ENCODE measurements at places on chromosomes 13 and 19. TPM values are rescaled to one million over a fixed set of nuclear protein-coding genes. Genes with fewer than 3 reads are reported as not detected.
A peak's percentile ranks its signal among the peaks of the same experiment; 100 is the strongest.

Gene LMTK3
- 0.32 TPM for total RNA-seq

DNA sequence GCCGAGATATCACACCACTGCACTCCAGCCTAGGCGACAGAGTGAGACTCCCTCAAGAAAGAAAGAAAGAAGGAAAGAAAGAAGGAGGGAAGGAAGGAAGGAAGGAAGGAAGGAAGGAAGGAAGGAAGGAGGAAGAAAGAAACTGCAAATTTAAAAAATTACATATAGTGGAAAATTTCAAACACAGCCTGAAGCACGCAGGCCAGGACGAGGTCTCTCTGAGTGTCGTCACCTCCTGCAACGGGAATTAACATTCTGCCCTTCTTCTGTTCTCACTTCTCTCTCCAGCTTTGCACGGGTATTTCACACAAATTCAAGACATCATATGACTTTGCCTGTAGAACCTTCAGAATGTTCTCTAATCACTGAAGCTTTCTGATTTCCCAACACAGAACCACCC, 108.2 kb downstream of the GNG7 start:
- DNase-seq: no peak

DNA sequence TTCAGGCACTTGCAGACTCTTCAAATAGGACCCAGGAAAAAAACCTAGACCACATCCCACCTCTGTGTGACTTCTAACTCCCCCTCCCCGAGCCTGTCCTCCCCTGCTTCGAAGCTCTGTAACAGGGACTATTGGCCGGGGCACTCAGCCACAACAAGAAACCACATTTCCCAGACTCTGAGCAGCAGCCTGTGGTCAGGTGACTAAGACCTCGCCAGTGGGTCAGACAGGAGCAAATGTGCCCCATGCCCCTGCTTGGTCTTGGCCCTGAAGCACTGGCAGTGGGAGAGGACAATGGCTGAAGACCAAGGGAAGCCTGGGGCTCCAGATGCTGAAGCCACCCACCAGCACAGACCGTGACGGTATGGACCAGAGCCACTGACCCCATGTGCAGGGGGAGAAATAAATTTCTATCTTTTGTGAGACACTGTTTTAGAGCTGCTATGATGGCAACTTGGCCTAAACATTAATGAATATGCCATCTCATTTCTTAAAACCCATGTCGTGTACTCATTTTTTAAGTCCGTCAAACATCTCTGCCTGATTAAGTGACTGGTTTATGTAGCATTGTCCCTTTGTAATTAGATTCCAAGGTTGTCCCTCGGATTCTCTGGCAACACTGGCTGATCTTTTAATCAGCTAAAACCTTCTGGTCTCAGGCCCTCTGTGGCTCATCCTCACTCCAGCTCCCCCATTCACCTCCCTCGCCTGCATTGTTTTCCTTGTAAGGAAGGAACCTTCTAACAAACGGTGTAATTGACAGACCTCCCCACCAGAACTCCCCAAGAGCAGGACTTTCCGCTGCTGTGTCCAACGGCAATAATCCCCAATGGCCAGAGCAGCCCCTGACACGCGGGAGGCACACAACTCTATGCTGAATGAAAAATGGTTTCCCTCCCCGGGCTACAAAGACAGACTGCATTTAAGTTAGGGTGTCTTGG, 98.4 kb downstream of the STK24 start:
- DNase-seq: peak; percentile 45

Gene IZUMO4
- 1.3 TPM for total RNA-seq

DNA sequence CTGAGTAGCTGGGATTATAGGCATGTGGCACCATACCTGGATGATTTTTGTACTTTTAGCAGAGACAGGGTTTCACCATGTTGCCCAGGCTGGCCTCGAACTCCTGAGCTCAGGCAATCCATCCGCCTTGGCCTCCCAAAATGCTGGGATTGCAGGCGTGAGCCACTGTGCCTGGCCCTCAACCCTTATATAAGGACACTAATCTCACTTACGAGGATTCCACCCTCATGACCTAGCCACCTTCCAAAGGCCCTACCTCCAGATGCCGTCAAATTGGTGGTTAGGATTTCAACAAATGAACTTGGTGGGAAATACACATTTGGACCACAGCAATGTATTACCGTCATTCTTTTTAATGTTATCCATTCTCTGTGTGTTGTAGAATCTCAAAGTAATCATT, 61.0 kb downstream of the ING1 start:
- DNase-seq: no peak

- no peak for DNase-seq
Observed at GRCh38 chr19:41691268-41691970, 3.3 kb upstream of the CEACAM7 start.

DNA sequence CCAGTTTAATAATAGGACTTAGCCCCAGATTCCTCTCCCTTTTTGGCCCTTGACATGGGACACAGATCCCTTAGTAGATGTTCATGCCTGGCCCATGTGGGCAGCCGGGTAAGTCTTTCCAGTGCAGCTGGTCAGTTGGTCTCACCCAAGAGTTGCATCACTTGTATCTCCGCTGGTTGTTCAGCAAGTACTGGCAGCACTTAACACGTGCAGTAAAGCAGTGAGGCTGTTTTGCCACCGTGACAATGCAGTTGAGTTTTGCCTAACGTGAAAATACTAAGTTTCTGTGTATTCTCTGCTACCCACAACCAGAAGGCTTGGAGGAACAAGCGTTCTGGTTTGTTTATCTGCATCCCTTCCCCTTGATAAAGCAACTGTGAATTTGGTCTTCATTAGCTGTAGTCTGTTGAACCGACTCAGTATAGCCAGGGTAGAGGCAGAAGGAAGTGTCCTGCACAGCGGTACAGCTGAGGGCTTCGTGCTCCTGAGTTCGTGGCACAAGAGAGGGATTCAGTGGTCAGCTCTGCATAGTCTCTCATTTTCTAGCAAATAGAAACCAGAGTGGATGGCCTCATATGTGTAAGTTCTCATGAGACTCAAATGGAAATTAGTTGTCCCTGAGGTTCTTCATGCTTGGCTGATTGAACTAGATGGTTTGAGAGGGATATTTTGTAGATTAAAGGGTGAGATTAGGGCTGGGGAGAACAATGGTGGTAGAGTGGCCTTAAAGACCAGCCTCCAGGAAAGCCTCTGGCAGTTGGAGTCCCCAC, 50.3 kb downstream of the ARHGEF7 start:
- no peak for DNase-seq

GRCh38 chr19:40800997-40801377, 2.0 kb downstream of the EGLN2 start:
- no peak for DNase-seq

Gene PLVAP
- total RNA-seq: not detected

DNA sequence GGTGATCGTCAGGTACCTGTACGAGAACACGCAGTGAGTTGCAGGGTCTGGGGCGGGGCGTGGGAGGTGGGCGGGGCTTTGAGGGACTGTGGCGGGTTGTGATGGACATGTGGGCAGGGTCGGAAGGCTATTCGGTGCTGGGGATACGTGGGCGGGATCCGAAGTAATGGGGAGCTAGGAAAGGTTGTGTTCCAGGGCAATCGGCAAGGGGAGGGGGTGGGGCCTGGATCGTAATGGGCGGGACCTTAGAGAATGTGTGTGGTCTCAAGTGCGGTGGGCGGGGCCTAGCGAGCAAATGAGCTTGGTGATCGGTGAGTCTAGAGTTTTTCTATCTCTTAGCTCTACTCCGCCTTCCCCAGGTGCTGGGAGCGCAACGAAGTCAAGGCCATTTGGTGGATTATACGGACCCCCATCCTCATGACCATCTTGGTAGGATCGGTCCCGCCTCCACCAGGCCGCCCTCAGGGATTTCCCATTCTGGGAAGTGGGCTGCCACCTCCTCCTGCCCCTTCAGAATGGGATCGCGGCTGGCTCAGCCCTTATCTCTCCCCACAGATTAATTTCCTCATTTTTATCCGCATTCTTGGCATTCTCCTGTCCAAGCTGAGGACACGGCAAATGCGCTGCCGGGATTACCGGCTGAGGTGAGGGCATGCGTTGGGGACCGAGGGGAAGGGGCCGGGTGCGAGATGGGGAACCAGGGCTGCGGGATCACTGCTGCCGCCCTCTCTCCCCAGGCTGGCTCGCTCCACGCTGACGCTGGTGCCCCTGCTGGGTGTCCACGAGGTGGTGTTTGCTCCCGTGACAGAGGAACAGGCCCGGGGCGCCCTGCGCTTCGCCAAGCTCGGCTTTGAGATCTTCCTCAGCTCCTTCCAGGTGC, 9.6 kb downstream of the GIPR start:
- peak; percentile 89 for DNase-seq

- DNase-seq: no peak
Observed at GRCh38 chr13:32733690-32734089, 147.4 kb downstream of the PDS5B start.

Gene ZSCAN1
- total RNA-seq: not detected

- no peak for DNase-seq
Observed at GRCh38 chr13:69585656-69586055, 522.0 kb upstream of the ATXN8OS start.

DNA sequence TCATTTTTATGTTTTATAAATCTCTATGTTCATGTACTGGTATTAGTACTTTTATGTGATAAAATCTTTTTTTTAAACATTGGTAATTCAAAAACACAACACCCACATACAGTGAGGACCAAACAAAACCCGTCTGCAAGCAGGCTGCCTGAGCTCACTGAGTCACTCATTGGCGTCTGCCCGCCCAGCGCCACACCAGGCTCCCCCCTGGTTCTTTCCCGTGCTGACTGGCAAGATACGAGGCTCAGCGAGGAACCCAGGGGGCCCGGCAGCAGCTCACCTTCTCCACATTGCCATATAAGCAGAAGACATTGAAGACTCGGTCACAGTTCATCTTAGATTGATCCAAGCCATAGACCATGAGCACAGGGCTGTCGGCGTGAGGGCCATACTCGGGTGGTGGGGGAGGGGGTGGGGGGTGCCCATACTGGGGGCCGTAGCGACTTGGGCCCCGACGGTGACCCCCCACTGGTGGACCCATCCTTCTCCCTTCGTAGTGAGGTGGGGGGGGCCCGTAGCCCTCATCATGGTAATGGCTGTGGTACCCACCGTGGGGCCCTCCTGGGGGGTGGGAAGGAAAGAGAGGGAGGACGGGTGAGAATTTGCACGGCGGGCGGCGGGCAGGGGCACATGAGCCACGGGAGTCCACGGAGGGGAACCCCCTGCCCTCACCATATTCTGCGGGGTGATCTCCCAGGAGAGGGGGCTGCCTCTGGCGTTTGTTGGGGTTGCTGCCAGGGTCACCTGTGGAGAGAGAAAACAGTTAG, 8.4 kb upstream of the ECH1 start:
- no peak for DNase-seq

Gene NAPSA
- total RNA-seq: under 0.01 TPM

Gene HTR2A
- under 0.01 TPM for total RNA-seq

- peak; percentile 8 for DNase-seq
Observed at GRCh38 chr13:57627663-57628062, 3.9 kb upstream of the PCDH17 start.

Gene PODNL1
- total RNA-seq: 2.6 TPM

DNA sequence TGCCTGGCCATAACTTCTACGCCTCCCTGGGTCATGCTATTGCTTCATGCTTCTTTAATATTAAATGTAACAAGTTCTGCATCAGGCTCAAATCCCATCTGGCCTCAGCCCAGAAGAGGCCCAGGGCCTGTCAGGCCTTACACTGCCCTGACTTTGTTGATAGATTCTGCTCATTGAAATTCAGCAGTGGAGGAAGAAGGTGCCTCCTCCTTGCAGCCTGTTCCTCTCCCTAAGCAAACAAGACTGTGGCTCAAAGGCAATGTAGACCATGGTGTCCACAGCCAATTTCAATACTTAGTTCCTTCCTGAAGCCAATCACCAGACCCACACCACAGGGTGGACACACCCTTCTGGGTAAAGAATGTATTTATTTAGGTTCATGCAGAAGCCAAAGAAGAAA, 59.4 kb downstream of the LACC1 start:
- DNase-seq: no peak

DNA sequence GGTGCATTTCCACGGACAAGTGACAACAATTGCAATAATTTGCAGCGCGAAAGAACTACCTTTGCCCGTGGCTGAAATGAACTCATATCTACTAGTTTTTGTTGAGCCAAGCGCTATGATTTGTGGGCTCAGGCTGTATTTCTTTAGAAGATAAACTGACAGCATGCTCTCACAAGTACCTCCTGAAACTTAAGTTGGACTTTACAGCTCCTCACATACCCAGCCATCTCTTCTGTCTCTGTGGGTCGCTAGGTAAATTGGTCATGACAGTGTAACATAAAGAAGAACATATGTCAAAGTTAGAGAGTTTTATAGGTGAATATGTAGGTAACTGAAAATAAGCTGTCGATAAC, 839 bp downstream of the COG6 start:
- DNase-seq: peak; percentile 16

Gene SIGLEC8
- total RNA-seq: not detected

- DNase-seq: peak; percentile 5
Observed at GRCh38 chr19:44367024-44367423, 10.5 kb upstream of the ZNF112 start.

- peak; percentile 74 for DNase-seq
Observed at GRCh38 chr13:27334774-27335435, 64.3 kb downstream of the RASL11A start.

Gene DNM2
- total RNA-seq: 107 TPM

GRCh38 chr13:50912851-50913250, 3.3 kb downstream of the RNASEH2B start:
- DNase-seq: peak; percentile 86

DNA sequence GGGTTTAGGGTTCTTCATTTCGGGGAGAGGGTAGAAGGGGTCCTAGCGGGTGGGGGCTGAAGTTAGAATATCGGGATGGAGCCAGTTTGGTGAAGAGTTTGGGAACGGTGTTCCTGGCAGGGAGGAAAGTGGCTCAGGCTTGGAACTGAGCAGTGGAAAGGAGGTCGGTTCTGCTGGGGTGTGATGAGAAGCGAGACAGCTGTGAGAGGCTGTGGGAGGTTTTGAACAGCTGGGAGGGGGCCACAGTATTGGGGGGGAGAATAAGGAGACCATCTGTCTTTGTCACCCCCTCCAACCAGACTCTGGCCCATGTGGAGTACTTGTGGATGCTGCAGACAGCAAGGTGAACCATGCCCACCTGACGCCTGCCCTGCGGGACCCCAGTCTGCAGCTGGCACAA, 1.0 kb upstream of the TM6SF2 start:
- DNase-seq: no peak

DNA sequence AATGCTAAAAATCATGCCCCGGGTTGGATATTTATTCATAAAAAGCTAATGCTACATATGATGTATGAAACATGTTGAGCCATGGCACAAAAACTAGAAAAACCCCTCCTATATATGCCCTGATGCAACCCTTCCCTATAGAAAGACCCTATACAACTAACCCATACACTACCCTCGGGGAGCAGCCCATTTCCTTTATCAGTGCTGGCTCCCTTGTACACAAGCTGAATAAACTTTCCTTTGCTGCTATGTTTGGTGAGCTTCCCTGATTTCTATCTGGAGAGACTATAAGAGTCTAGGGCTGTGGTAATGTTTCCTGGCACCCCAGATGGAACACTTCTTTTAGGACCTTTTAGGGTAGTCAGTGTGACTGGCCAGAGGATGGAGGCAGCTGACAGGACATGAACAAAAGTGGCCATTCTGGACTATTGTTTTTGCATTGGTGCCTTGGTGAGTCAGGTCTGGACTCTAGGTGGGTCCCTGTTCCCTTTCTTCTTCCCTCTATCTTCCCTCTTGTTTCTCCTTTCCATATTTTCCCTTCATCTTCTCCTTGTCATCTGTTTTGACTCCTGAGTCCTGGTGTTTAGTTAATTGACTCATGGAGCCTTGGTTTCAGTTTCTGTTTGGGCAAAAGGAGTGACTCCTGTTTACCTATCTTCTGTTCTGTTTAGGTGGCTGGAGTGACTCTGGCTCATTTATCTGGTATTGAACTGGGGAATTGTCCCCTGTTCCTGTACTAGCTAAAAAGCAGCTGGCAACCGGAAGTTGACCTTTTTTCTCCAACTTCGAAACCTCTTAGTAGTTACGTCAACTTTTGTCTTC, 1321.8 kb upstream of the PCDH9 start:
- no peak for DNase-seq

GRCh38 chr19:35140962-35141836, 1.9 kb upstream of the FXYD7 start:
- peak; percentile 92 for DNase-seq

Gene PEAK3
- under 0.01 TPM for total RNA-seq

Data from fibroblast of villous mesenchyme (primary cell).